ENCODE measurements at places on chromosomes 16 and 17.

- DNase-seq = peak; percentile 77
Measured at GRCh38 chr16:20740901-20741521, 607 bp downstream of the THUMPD1 start.

DNA sequence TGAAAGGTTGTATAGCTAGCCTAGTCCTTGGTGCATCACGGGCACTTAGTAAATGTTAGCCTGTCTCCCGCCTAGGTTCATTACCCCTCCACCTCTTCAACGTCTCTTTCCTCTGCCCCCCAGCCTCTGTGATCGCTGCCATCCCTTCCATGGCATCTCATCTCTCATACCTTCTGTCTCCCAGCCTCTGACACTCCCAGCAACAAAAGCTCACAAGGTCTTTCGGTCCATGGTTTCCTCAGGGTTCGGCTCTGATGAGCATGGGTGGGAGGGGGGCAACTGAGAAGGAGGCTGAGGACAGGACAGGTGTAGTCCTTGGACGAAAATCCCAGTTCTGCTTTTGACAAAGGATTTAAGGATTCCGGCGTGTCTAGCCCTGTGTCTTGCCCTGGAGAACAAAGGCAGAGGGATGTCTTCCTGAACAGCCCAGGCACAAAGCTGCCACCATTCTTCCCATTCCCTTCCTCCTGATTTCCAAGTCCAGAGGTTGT, 16.7 kb downstream of the CCR7 start:
- no peak for DNase-seq

GRCh38 chr16:86317813-86318650, 192.3 kb upstream of the FOXF1 start:
- no peak for DNase-seq

GRCh38 chr16:84544031-84544773, 39.7 kb upstream of the MEAK7 start:
- no peak for DNase-seq

DNA sequence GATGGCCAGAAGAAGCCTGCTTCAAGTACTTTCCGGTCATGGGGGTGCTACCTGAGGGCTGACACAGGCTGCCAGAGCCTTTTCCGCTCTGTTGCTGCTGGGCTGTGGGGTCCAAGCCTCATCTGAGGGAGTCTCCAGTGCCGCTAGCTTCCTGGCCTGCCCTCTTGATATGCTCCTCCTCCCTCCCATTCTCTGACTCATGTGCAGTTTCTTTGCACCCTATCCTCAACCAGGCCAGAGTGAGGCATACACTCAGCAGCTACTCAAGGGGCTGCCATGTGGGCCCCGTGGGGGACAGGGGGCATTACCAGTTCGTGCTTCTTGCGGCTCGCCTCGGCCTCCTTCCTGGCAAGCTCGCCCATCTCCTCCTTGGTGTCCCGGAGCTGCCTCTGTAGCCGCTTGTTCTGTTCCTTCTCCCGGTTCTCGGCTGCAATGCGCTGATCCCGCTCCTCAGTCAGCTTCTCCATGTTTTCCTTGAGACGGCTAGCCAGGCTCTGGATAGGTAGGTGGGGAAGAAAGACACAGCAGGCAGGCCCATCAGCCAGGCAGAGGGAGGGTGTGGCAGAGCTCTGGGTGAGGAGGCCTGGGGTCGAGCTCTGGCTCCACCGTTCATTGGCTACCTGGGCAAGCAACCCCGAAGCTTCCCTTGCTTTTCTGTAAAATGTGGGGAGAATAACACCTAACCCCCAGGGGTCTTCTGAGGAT, 43.8 kb downstream of the PIPOX start:
- no peak for DNase-seq

DNA sequence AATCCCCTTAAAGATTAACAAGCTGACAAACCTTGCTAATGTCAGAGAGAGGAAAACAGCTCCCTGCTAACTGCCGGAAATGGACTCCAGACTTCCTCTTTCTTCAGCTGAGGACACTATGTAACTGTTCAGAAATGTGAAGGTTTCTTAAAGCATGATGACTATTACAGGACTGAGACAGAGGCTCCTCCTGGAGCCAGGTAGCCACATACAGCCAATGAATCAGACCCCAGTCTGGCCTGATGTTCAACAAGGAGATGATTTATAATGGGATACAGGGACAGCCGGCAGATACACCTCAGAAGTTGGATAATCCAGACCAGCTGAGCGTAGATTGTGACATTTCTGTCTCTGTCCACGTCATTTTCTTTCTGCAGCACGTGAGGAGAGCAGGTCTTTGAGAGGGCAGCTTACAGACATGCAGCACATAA, 216.2 kb downstream of the HS3ST3A1 start:
- DNase-seq = no peak

DNA sequence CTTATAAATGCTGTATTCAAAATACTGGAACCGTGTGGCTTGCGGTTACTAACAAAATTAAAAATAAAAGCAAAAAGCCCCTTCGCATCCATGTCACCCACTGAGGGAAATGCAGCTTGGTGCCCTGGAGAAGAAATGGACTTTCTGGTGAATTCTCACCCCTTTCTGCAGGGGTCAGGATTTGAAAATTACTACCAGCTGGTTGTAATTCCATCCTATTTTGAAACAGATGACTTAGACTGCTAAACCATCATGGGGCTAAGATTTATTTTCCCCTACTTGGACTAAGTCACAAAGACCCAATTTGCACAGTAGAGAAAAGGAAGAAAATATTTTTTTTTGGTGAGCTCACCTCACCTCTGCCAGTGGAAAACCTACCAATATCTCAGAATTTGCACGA, 111.4 kb upstream of the MYOCD start:
- no peak for DNase-seq

GRCh38 chr17:6498901-6499540, 54.8 kb downstream of the PIMREG start:
- no peak for DNase-seq

- DNase-seq = no peak
Measured at GRCh38 chr17:10368561-10368960, 4.2 kb downstream of the MYH13 start.

- DNase-seq = no peak
Measured at GRCh38 chr16:55036371-55036821, 105.7 kb downstream of the IRX5 start.

DNA sequence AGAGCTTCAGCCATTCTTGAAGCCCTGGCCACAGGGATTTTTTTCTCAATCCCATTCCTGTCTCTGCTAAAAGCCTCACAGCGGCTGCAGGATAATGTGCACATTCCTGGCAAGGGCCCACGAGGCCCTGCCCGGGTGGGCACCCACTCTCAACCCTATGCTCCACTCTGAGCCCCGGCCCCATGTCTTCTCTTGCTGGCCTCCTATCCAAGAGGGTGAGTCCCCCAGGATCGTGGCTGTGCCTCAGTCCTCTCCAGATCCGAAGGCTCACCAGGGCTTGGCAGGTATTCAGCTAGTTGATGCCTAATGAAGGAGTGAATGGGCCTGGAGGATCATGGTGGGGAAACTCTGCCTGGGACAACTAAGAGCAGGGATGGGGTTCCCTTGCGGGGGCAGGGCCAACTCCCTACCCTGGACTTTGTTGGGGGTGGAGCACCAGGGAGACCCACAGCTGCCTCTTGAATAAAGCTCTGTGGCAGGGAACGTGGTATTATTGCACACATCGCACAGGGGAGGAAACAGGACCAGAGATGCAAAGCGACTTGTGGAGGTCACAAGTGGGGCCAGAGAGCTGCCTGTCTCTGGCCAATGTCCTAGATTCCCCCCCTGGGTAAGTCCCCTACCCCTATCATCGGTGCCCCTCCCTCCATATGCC, 5.4 kb downstream of the ARHGAP27 start:
- DNase-seq = no peak

GRCh38 chr17:20983359-20983637, 59.5 kb downstream of the USP22 start:
- no peak for DNase-seq

DNA sequence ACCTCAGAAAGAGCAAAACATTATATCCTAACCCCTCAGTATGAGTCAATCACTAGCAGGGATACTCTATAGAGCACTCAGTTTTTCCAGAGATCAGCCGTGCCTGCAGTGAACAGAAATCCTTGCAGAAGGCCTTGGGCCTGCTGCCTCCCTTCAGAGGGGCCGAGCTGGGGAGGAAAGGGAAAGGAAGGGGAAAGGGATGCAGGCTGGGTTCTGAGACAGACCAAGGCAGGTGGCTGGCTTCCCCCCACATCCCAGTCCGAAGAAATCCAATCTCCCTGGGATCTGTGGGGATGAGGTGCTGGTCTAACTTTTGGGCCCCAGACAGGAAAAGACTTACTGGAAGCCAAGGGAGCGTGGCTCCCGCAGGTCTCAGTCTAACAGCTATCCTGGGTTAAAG, 25.3 kb downstream of the SRL start:
- no peak for DNase-seq

DNA sequence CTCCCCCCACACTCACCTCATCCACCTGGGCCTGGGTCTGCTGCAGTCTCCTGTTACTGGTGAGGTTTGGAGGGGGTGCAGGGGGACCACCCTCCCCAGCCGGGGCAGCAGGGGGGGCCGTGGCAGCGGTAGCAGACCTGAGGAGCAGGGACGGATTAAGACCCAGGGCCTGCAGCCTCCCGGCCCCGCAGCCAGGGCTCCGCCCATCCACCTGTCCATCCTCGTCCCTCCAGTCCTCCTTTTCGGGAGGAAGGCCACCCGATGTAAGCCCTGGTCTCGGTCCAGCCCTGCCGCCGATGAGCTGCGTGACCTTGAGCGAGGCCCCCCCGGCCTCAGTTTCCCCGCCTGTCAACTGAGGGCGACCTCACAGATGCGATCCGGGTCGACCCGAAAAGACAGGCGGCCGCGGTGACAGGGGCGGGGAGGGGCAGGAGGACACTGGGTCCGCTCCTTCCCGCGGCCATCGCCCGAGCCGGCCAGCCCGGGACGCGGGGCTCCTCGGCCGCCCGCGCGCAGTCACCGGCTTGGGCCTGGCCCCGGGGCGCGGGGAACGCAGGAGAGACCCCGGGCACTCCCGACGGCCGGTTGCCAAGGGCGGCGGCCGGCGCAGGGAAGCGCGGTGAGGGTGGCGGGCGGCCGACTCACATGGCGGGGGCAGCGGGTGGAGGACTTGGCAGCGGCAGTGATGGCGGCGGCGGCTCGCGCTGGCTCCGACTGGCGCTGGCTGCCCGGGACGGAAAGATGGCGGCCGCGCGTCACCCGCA, at the start of gene VAMP2:
VAMP2 (minus strand) TSS at position 716 of the 764 bp plus-strand sequence; CDS start at position 647, 69 bp downstream.
- DNase-seq = peak; percentile 75

DNA sequence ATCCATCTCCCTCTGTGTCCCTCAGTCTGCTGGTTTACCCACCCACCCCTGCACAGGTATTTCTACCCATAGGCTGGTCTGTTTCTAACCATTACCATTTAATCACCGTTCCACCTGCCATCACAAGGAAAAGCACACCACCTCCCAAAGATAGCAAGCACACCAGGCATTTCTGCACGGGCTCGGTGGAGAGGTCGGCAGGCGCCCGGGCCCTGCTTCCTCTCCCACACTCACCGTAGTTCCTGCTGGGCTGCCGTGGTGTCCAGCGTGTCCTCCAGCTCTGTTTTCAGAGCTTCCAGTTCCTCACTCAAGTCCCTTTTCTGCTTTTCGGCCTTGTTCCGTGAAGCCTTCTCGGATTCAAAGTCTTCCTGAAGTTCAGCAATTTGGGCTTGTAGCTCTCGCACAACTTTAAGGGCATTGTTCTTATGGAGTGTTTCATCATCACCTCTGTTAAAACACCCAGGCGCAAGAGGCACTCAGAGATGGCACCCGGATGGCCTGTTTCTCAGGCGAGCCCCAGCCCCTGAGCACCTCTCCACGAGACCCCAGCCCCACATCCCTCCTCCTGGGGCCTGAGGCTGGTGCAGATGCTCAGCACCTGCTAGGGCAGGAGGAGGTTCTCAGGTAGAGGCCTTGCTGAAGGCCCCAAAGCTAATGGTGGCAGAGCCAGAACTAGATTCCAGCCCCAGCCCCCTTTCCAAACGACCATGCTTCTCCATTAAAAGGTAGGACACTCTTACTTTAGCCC, 69.0 kb downstream of the NDEL1 start:
- no peak for DNase-seq

Data from stimulated activated CD8-positive, alpha-beta memory T cell treated with anti-CD3 and anti-CD28 coated beads, Interleukin-15, amount 100 ng/mL, for 24 hours (primary cell).